ENCODE measurements at places on chromosomes 11 and 22.

DNA sequence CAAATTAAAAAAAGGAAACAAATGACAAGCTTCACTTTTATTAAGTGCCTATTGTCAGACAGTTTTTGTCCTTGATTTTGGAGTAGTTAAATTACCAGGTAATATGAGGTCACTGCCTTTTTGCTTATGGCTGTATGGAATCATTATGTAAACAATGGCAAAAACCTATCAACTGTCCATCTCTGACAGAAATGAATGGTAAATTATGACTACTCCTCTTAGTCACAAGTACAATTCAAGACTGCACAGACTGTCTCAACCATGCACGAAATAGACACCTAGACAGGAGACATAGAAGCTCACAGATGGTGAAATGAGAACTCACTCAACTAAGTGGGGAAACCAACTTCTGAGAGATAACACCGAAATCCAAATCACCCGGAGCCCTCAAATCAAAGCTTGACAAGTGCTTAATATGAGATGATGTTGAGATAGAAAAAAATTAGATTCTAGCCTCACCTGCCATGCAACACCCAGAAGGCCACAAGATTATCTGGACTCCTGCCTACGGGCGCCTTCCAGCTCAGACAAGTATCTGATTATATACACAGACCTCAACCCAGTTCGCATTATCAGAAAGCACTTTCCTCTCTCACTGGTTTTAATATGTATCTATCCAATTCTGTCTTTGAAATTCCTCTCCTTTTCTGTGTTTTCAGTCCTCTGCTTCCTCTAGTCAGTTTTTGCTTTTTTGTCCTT lies 199.3 kb downstream of the CADM1 start:
- no peak for DNase-seq

GRCh38 chr11:62150887-62151736 lies 27.3 kb downstream of the INCENP start:
- DNase-seq, result no peak

GRCh38 chr11:118883368-118884071 lies at the start of gene CXCR5:
TSS of gene CXCR5 (plus strand) at chr11:118883892. CDS start at chr11:118883942, 50 bp downstream.
- DNase-seq, result no peak

GRCh38 chr11:19646308-19646707 lies 66.3 kb upstream of the NAV2 start:
- DNase-seq, result no peak

DNA sequence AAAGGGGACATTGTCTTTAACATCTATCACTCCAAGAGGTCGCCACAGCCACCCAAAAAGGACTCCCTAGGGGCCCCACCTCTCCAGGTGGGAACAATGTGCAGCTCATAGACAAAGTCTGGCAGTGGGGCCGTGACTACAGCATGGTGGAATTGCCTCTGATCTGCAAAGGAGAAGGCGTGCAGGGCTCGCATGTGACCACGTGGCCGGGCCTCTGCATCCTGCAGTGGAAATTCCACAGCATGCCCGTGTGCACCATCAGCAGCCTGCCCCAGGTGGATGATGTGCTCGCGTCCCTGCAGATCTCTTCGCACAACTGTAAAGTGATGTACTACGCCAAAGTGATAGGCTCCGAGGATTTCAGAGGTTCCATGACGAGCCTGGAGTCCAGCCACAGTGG lies 18.5 kb downstream of the ALKBH3 start:
- DNase-seq, result no peak

DNA sequence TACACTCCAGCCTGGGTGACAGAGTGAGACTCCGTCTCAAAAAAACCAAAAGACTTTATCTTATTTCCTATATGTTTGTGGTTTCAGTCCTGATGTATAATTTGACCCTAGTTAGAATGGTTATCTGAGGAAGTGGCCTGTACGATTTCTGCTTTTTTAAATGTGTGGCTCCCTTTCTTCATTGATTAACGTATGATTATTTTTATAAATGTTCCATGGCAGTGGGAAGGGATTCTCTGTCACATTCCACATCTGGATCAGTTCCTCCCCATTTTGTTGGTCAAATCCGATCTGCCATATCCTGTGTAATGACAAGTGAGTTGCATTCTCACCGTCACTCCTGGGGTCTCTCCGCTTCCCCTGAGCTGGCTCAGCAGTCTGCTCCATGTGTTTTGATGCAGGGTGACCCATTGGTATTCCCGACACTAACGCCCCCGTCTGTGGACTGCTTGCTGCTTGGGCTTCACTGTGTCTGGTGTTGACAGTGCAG lies 20.3 kb downstream of the NEAT1 start:
- no peak for DNase-seq

- no peak for DNase-seq
Observed at GRCh38 chr11:64276653-64277431, 7.6 kb downstream of the BAD start.

GRCh38 chr11:8758619-8759169 lies 76.1 kb downstream of the RPL27A start:
- no peak for DNase-seq

- no peak for DNase-seq
Observed at GRCh38 chr11:74347381-74347780, 35.9 kb upstream of the P4HA3 start.

DNA sequence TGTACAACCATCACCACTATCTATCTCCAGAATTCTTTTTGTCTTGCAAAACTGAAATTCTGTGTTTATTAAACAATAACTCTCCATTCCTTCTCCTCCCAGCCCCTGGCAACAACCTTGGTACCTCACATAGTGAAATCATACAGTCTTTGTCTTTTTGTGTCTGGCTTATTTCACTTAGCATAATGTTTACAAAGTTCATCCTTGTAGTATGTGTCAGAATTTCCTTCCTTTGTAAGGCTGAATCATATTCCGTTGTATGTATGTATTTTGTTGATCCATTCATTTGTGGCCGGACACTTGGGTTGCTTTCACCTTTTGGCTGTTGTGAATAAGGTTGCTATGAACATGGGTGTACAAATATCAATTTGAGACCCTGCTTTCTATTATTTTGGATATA lies 243.7 kb upstream of the TBCEL start:
- DNase-seq, result no peak

- no peak for DNase-seq
Observed at GRCh38 chr11:133011604-133012003, 520.7 kb downstream of the OPCML start.

GRCh38 chr11:74055938-74056337 lies 47.1 kb upstream of the UCP3 start:
- DNase-seq, result no peak

DNA sequence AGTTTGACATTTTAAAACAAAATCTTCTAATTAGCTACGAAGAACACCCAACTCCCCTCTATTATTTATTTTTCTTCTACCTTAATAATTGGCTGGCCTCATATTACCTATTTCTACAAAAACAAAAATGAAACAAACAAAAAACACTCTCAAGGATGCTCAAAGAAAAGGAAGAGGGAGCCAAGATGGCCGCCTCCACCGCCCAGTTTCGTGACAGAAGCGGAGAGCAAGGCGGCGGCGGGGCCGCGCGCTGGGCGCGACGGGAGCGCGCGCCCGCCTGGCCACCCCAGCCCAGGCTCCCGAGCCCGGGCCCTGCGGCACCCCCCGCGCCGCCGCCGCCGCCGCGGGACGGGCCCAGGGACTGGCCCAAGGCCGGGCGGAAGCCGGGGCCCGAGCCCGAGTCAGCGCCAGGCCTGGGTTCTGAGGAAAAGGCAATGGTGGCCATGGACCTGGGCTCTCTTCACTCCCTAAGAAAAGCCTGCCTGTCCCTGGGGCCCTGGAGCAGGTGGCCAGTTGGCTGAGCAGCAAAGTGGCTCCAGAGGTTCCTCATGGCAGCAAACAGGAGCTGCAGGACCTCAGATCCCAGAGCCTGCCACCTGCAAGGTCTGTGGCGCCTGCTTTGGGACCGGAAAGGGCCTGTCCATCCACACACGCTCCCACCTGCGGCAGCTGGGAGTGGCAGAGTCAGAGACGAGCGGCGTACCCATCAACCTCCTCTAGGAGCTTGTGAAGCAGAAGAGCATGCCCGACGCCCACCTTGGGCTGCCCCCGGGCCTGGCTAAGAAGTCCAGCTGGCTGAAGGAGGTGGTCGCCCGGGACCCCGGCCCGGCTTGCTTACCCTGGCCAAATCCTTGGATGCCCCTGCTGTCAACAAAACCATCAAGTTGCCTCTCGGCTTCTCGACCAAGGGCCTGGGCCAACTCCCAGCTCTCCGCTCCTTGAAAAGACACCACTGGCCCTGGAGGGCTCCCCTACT lies 543.2 kb upstream of the CCDC179 start:
- no peak for DNase-seq

DNA sequence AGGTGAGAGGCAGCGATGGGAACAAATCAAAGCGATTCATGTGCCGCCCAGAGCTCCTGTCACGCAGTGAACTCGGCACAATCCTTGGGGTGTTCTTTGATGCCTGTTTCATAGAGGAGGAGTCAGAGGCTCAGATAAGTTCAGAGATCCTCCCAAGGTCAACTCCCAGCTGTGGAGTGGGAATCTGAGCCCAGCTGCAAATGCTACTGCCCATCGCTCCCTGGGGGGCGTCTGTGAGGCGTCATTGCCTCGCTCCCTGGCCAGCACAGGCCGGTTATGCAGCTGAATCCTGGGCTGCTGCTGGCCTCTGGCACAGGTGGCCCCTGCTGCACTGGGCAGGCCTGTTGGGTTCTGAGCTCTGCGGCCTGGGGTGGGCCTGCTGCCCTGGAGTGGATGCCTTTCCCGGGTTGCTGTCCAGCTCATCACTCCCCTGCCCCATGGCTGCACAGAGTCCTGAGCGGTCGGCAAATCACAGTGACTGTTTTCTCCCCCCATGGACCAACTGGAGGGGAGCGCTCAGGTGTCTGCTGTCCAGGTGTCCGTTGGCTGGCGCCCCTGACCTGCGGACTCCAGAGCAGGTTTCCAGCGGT lies 36.3 kb upstream of the SHISAL1 start:
- DNase-seq, result no peak

DNA sequence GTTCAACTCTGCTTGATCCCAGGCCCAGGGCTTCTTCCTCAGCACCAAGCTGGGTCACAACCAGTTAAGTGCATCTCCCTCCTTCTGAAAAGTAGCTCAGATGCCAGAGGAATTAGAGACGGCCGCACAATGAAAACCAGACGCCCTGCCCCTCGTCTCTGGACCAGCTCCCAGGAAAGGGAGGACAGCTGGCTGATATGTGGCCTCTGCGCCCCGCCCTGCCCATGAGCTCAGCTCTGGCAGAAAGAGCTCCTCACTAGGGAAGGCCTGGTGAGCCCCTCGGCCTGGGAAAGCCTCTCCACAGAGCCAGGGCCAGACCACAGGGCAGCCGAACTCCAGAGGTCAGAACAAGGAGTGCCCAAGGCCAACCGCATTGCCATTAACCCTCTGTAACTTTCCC lies 18.1 kb upstream of the SCGB1A1 start:
- no peak for DNase-seq

GRCh38 chr11:132088551-132088950 lies 718.1 kb downstream of the NTM start:
- DNase-seq, result no peak

DNA sequence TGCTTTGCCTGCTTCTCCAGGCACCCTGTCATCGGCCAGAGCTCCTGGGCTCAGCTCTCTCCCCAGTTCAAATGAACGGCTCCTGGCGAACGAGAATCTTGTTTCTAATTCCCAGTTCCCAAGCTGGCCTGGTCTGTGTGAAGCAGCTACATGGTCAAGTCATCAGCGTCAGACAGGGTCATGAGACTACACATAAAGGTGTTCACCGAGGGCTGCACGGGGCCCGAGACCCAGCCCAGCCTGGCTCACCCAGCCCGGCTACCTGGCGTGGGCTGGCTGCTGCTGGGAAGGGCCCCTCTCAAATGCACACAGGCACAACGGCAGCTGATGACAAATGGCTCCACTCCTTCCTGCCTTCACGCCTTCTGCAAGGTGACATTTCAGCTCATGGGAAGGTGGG lies 14.6 kb upstream of the CELSR1 start:
- DNase-seq, result no peak

DNA sequence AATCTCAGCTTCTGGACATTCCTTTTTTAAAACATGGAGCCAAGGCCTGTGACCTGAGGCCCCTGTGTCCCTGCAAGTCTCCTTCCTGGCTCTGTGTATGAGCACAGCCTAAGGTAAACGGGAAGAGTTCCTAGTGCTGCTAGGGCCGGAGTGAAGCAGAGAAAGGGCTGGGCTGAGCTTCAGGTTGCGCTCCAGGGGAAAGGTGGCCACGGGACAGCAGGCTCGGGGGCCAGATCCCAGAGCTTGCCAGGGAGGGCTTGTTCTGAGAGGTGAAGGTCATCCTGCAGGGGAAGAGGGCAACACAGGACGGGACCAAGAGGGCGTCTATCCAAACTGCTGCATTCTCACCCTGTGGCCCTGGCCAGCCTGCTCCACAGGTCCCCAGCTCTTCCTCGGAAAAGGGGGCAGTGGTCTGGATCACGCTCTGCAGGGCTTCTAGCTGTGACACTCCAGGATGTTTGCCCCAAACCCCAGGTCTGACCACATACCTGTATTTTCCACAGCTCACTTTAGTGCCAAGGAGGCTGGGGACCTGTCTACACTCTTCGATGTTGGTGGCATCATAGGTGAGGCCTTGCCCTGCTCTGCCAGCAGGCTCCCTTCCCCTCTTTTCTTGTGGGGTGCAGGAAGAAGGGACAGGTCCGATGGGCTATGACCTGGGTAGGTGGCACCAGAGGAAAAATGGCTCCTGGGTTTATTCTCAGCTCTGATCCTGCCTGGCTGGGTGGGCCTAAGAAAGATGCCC lies 20.4 kb downstream of the SLC37A2 start:
- DNase-seq, result no peak

- no peak for DNase-seq
Observed at GRCh38 chr11:104997288-104997687, 25.7 kb downstream of the CASP5 start.

DNA sequence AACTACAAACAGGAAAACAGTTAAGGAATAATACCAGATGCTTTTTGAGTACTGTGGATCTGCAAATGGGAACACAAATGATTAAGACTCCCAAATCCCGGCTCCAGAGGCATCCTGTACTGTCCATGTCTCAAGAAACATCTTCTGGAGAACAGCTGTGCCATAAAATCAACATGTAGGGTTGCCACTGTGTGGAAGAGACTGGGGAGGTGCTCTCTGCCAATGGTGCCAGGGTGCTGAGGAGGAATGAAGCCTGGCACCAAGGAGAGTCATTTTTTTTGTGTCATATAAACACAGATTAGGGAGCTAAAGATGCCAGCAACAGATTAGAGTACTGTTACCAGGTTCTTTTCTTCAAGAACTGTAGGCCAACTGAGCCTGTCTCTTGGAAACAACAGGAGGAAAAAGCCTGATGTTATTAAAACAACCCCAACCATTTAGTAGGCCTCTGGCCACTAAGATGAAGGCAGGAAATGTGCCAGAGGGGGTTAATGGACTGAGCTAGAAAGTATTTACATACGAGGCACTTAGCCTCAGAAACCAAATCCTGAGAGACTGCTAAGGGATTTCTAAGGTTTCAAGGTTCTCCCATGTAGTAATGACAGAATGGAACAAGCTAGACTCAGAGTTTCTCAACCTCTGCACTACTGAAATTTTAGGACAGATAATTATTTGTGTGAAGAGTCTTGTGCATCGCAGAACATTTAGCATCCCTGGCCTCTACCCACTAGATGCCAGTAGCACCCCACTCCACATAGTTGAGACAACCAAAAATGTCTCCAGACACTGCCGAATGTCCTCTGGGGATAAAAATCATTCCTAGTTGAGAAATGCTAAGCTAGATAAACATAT lies 54.6 kb upstream of the CHRM4 start:
- no peak for DNase-seq

- DNase-seq, result no peak
Observed at GRCh38 chr11:12798609-12799011, 124.4 kb downstream of the TEAD1 start.

GRCh38 chr22:29149841-29150555 lies 55.7 kb upstream of the EMID1 start:
- DNase-seq, result no peak

All from NCI-H1436 treated with DMSO at 0.1 percent for 48 hours (cell line).